ENCODE measurements at places on chromosomes 2 and 18.

DNA sequence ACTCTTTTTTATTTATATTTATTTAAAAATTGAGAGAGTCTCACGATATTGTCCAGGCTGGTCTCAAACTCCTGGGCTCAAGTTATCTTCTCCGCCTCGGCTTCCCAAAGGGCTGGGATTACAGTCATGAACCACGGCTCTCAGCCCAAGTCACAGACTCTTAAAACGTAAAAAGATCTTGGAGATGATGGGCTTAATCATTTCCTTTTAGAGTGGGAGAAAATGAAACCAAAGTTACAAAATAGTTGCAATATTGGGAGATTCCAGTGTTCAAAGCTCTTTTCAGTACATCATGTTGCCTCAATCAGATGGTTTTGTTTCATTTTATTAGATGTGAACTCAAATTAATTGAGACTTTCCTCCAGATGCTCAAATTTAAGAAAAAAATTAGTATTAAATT lies 151.4 kb upstream of the XPO1 start:
- DNase-seq: no peak

GRCh38 chr2:187532333-187533120 lies 21.7 kb downstream of the TFPI start:
- no peak for DNase-seq

- DNase-seq: peak; percentile 5
These were observed 21.7 kb upstream of the SAG start for GRCh38 chr2:233285921-233286320.

DNA sequence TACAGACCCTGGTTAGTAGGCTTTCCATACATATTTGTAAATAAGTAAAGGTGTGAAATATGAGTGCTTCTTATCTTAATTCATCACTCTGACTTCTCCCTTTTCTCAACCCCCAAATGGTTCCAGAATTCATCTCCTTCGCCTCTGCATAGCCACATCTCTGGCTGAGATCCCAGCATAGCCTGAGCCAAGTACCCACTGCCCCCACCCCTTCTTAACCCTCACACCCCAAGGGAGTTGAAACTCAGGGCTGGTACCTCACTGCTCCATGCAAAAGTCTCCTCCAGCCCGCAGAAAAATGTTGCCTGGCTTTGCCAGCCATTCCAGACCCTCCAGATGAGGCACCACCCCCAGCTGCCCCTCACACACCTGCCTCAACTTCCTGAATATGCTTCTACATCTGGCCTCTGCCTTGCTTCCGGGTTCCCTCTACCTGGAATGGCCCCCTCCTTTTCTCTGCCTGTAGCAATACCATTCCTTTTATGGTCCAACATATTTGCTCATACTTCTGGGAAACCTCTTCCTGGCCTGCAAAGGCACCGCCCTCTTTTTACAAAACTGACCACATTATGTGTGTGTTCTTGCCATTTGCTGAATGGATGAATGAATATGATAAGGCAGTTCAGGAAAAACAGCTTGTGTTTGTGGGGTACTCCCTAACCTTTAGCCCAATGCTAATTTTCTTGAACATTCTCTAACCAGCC lies 112.8 kb downstream of the CELF4 start:
- no peak for DNase-seq

DNA sequence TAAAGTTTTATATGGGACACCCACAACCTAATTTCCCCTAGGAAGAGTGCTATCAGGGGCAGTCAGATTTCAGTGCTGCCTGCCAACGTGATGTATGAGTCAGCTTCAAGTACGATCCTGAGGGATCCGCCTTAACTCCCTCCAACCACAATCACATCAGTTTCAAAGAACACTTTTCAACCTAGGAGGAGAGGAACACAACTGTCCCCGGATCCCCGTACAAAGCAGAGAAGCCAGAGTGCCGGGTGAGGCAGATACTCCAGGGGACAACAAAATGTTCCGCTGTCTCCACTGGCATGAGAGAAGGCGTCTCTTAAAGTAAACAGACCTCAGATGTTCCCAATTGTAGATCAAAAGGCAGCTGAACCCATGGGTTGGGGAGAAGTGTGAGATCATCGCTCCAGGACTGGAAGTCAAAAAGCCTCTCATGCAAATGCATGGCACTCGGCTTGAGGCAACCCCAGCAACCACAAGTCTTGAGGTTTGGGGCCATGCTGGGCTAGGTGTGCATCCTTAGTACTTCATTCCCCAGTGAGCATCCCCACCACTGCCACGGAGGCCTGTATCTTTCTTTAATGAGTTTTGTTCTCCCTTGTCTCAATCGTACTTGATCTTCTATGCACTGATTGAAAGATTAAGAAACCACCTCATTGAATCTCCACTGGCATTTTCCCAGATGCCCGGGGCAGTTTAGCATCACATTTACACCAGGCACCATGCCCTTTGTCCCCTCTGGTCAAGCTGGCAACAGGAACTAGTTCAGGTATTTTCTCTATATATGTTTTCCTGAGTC lies 91.0 kb upstream of the CCBE1 start:
- peak; percentile 50 for DNase-seq

DNA sequence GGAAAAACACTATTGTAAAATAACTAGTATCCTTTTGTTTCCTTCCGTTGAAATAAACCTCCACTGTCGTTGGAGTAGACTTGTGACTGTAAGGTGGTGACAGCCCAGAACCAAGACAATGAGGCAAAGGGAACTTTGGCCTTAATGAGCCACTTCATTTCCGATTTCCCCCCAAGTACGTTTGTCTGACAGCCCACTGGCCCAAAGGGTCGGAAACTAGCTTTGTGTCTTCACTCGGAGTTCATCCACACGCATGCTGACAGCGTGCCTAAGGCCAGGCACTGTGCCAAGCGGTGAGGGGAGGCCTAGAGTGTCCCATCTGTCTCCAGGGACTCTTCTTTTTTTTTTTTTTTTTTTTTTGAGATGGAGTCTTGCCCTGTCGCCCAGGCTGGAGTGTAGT lies 21.0 kb downstream of the HJURP start:
- DNase-seq: no peak

- no peak for DNase-seq
These were observed 13.2 kb downstream of the PRELID3A start for GRCh38 chr18:12420821-12421421.

DNA sequence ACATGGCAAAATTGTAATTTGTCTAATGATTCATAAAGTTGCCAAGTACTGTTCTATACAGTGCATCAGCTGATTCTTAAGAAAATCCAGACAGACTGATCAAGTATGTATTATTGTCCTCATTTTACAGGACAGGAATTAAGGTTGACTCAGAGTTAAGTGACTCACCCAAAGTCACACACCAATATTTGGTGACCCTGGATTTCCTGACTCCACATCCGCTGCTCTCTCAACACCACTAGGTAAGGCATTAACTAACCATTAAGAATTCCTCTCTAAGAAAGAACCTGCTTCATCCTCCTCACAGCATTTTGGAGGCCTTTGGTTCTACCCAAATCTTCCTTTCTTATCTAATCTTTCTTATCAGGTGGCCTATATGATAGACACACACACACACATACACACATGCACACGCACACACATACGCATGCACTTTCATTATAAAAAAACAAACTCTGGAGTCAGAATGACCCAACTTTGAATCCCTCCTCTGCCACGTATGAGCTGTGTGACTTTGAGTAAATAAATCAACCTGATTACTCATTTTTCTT lies 150.8 kb downstream of the ANKRD44 start:
- peak; percentile 20 for DNase-seq

DNA sequence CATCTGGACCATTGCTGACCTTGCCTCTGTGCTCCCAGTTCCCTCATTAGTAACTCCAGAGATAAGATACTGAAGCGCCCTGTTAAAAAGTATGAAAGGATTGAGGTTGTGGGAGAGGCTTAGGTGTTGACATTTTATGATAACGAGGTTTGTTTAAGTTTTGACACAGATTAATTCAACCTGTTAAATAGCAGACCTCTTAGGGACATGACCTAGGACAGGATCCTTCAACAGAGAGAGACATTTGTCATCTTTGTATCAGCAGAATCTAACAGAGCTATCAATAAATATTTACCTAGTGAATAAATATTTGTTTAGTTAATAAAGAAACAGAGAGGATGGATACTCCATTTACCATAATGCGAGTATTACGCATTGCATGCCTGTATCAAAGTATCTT lies 99.5 kb downstream of the DCC start:
- DNase-seq: no peak

GRCh38 chr2:55111230-55111569 lies 60.9 kb upstream of the RTN4 start:
- no peak for DNase-seq

DNA sequence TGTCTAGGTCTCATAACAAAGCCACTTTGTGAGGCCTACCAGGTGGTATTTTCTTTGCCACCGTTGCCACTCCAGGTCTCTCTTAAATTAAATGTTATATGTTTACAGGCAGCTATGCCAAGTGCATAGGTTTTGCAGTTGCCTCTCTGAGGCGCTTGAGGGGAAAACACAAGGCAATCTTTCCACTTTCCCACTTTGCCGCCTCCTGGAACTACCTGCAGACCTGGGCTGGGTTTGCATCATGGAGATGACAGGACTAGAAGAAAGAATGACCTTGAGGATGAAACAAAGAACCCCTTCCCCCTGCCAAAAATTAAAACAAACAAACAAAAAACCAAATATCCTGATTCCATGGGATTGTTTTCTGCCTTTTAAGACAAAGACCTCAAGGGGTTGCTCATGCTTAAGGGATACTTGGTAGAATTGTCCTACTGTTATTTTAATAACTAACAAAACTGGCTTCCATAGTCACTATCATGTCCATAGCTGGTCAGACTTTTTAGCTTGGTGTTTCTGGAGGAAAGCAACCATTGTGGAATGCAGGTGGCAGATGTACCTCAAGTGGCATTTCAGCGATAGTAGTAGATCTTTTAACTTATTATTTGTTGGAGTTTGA lies 159.9 kb downstream of the PRPF40A start:
- no peak for DNase-seq

DNA sequence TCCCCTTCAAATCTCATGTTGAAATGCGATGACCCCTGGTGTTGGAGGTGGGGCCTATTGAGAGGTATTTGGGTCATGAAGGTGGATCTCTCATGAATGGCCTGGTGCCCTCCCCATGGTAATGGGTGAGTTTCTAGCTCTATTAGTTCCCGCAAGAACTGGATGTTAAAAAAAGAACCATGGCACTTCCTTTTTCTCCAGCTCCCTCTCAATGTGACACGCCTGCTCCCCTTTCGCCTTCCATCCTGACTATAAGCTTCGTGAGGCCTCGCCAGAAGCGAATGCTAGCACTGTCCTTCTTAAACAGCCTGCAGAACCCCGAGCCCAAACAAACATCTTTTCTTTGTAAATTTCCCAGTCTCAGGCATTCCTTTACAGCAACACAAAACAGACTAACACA lies 303.2 kb upstream of the REV1 start:
- DNase-seq: no peak

DNA sequence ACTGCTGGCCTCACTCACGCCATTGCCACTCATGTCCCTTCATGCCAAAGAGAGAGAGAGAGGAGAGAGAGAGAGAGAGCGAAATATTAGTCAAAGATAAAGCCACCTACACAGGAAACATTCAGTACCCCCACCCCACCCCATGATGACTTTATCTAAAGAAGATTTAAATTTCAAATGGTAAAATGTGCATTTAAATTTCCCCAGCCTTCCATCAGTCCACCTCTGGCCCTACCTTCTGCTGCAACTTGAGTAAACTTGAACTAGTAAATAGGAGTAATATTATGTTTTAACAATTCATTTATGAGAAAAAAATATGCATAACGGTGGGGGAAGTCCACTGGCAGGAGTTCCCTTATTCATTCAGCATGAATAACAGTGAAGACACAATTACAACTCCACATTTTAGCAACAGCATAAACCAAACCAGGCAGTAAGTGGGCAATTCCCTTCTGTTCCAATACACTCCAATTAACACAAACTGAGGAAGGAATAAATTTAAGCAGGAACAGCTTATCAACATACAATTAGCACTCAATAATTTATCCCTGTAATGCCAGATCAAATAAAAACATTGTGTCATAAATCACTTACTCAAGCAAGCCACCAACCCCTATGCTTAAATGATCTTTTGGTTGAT lies 264.2 kb downstream of the LNPK start:
- DNase-seq: no peak

DNA sequence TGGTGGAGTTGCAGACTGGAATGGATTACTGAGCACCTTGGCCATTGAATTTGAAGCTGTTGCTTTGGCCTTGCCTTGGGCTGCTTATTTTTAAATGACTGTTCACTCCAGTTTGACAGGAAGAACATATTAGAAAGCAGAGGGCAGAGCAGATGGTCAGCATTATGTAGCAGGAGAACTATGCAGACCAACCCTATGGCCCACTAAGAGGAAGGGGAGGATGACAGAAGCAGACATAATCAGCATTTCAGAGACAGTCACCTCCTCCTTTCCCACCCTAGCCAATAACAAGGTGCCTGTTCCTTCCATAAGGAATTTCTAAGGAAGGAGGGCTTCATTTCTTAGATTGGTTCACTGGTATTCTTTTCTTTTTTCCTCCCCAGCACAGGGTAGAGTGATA lies 2.4 kb downstream of the CHRNA1 start:
- DNase-seq: no peak

- no peak for DNase-seq
These were observed 46.5 kb downstream of the RALBP1 start for GRCh38 chr18:9521770-9522169.

- no peak for DNase-seq
These were observed 105.0 kb downstream of the B3GNT2 start for GRCh38 chr2:62300925-62301324.

GRCh38 chr2:215420471-215420935 lies 15.4 kb downstream of the FN1 start:
- DNase-seq: no peak

GRCh38 chr2:33116799-33117198 lies 170.0 kb downstream of the LTBP1 start:
- no peak for DNase-seq

DNA sequence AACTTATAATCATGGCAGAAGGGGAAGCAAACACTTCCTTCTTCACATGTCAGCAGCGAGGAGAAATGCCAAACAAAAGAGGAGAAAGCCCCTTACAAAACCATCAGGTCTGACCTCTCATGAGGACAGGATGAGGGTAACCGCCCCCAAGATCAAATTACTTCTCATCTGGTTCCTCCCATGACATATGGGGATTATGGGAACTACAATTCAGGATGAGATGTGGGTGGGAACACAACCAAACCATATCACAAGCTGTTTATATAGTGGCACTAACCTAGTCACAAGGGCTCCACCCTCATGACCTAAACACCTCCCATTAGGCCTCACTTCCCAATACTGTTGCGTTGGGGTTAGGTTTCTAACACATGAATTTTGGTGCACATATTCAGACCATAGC lies 110.0 kb downstream of the OSBPL6 start:
- no peak for DNase-seq

Measured in GM04503 (cell line).